ENCODE measurements at places on chromosomes 7 and 10. TPM values are rescaled to one million over a fixed set of nuclear protein-coding genes. Genes with fewer than 3 reads are reported as not detected.

DNA sequence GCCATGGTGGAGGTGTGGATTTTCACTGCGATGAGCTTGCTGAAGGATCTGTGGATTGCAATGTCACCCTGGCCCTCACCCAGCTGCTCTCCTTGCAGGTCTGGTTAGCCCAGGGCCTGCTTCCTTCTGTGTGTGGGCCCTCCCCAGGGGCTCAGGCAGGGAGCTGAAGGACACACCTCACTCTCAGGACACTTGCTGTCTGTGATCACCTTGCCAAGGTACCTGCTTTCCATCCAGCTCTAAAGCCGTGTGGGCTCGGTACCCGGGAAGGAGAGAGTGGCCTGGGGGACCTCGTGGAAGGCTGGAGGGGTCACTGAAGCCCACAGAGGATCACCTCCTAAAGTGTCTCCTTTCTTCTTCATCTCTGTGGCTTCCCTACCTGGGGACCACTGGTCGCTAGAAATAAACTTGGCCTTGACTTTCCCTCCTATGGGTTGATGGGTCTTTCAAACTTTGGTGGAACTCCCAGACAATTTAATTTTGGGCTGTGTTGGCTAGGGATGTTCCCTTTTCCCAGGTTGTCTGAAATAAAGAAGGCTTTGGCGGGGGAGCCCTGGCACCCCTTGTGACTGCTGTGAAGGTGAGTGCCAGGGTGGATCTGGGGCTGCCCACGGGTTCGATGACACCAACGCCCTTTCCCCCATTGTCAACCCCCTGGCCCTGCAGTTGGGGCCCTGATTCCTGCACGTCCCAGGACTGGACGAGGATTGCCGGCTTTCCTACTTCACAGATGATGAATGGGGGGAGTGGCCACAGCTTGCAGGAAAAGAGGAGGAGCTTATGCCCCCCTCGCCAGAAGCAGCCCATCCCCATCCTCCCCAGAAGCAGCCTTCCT, 331.0 kb downstream of the ADARB2 start:
- DNase-seq, result no peak

DNA sequence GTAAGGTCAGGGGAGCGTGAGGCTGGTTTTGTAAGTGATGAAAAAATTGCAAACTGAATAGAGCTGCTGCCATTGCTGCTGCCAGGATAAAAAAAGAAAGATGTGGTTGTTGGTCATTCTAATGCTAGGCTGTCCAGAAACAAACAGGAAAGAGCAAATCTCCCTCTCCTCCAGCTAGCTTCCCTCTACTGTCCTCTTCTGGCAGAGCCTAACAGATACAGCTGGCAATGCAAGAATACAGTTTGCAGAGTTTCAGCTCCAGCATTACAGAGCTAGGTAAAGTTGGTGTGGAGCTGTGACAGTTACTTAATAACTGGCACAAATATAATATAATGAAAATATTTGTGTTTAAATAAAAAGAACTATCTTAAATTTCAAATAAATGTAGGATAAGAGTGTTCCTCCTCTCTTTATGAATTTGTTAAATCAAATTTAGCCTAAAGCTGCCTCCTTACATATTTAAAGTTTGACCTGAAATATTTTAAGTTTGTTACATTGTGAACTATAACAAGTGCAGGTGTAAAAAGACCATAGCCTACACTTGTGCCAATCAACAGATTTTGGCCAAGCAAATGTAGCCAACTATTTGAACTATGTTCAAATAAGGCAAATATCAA, 407.7 kb downstream of the SH2D4B start:
- DNase-seq, result no peak

DNA sequence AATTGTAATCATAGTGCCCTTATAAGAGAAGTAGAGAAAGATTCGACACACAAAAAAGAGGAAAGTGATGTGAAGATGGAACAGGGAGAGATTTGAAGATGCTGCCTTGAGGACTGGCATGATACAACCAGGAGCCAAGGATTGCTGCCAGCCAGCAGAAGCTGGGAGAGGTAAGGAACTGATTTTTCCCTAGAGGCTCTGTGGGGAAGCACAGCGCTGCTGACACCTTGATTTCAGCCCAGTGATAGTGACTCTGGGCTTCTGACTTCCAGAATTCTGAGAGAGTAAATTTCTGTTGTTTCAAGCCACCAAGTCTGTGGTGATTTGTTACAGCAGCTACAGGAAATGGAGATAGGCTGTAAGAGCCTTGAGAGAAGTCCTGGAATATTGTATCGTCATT, 98.2 kb downstream of the RAB11FIP2 start:
- no peak for DNase-seq

GRCh38 chr10:20466731-20467130, 430.4 kb downstream of the NEBL start:
- no peak for DNase-seq

DNA sequence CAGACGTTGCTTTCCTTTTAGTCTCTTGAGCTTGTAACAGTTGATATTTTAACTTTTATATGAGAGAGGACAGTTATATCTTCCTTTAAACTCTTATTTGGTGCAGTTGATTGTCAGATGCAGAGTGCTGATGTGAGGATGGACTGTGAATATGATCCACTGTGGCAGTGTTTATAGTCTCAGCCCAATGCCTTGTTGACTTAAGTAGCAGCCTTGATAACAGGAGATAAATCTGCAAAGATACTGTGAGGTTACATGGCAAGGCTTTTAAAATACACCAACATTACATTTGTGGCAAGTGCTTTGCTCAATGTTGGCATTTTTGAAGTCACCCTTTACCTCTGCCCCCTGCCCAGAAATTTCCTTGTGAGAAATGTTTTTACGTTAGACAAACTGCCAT, 206.7 kb downstream of the AUTS2 start:
- DNase-seq, result no peak

OPALIN gene
- polyA plus RNA-seq, result not detected

HPSE2 gene
- 1.4 TPM for polyA plus RNA-seq
